ENCODE measurements at places on chromosomes 4 and X.

GRCh38 chr4:23894021-23894420, 4.2 kb upstream of the PPARGC1A start:
- DNase-seq = no peak

DNA sequence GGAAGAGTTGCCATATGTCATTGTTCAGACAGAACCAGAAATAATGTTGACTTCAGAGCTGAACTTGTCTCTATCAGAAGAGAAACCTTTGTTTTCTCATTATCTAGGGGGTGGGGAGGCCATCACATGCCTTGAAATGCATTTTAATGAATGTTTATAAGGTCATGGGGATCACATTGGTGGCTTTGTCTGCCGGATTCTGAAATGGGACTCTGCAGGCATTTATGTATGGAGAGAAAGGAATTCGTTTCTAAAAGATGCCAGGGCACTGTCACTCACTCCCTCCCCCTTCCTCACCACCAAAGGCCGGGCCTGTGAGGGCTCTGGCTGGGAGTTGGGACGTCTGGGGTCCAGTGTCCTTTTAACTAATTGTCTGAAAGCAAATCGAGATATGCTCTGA, 102.2 kb downstream of the MAMLD1 start:
- DNase-seq = no peak

- peak; percentile 72 for DNase-seq
Observed at GRCh38 chr4:140149846-140150635, 3.9 kb downstream of the MAML3 start.

- DNase-seq = peak; percentile 2
Observed at GRCh38 chrX:1807301-1807731, 192.5 kb downstream of the ASMT start.

- peak; percentile 42 for DNase-seq
Observed at GRCh38 chr4:31088600-31089230, 368.5 kb downstream of the PCDH7 start.

- DNase-seq = peak; percentile 74
Observed at GRCh38 chr4:16794816-16795445, 103.5 kb downstream of the LDB2 start.

DNA sequence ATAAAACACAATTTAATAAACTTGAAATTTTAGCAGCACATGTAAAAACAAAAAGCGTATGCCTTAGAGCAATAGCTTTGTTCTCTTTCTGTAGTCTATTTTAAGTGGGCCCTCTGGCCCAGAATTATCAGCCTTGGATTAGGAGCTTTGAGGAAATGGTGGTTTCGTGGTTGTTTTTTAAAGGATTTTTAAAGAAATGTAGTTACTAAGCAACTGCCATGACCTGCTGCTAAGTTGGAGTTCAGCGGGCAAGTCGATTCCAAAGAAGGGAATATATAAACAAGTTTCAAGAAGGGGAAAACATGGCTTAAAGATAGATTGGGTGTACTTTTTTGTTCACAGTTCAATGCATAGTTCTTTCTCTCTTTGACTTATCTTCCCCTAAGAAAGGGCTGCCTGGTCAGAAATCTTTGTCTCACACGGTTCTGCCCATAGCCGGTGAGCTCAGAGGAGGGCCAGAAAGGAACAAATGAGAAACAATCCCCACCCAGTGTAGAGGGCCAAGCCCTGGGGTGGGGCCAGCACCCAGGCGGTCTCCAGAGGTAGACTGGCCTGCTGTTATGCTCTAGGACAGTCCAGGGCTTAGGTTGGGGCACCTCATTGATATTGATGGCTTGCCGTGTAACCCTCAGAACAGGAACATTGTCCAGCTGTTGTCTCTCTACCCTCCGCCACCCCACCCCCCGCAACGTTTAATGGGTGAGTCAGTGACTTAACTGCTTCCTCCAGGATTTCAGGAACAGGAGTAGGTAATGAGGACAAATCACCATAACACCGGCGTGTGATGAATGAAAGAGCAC, 32.5 kb downstream of the DLG3 start:
- DNase-seq = peak; percentile 71

Data from ELR (cell line).